ENCODE measurements at places on chromosomes 7 and 10. TPM values are rescaled to one million over a fixed set of nuclear protein-coding genes. Genes with fewer than 3 reads are reported as not detected.

The HHEX gene
- total RNA-seq: 7.9 TPM

The UNCX gene
- not detected for total RNA-seq

The CPA2 gene
- not detected for total RNA-seq

The CLRN3 gene
- not detected for total RNA-seq

The SPDYE8 gene
- not detected for total RNA-seq

The RHOBTB1 gene
- 31.1 TPM for total RNA-seq

The CPA4 gene
- 9.4 TPM for total RNA-seq

The NPY gene
- not detected for total RNA-seq

The LRRC17 gene
- 5.7 TPM for total RNA-seq

The EBLN1 gene
- total RNA-seq: not detected

The ASZ1 gene
- total RNA-seq: not detected

The NPFFR1 gene
- not detected for total RNA-seq

The CRHR2 gene
- total RNA-seq: not detected

The MMD2 gene
- total RNA-seq: not detected

The PRTFDC1 gene
- total RNA-seq: 15.6 TPM

The MUC12 gene
- total RNA-seq: 0.43 TPM

The PDK4 gene
- total RNA-seq: under 0.01 TPM

The PKD2L1 gene
- total RNA-seq: not detected

The KCNH2 gene
- total RNA-seq: not detected

The TMEM225B gene
- total RNA-seq: 0.44 TPM

The LAMTOR4 gene
- total RNA-seq: 67.4 TPM

The FGFR2 gene
- total RNA-seq: 2.6 TPM

The PPP1R17 gene
- not detected for total RNA-seq

The FKBP9 gene
- 209 TPM for total RNA-seq

The DLG5 gene
- total RNA-seq: 64.1 TPM

The CLEC5A gene
- not detected for total RNA-seq

The SH2B2 gene
- total RNA-seq: 2.0 TPM

The RAPGEF5 gene
- total RNA-seq: 0.29 TPM
